Spinal cord (tissue), 10 donors: ENCODE measurements at places on chromosomes 1 and 21.

GRCh38 chr1:210237479-210237878 lies 4.9 kb downstream of the SERTAD4 start:
- peak overlapping the region; percentile 87 for H3K27ac ChIP-seq
- DNase-seq = no peak
- H3K36me3 ChIP-seq = peaks cover 8% of the 10 kb centered on the region
- H3K27me3 ChIP-seq = peaks cover 4% of the 10 kb centered on the region
- H3K4me1 ChIP-seq = peaks cover 28% of the 10 kb centered on the region

- H3K4me1 ChIP-seq = no peaks in the 10 kb centered on the region
- no peak for DNase-seq
- H3K4me3 ChIP-seq = no peak overlapping the region
- H3K27ac ChIP-seq = no peak overlapping the region
These were observed 15.4 kb upstream of the UTS2 start for GRCh38 chr1:7868070-7868780.

DNA sequence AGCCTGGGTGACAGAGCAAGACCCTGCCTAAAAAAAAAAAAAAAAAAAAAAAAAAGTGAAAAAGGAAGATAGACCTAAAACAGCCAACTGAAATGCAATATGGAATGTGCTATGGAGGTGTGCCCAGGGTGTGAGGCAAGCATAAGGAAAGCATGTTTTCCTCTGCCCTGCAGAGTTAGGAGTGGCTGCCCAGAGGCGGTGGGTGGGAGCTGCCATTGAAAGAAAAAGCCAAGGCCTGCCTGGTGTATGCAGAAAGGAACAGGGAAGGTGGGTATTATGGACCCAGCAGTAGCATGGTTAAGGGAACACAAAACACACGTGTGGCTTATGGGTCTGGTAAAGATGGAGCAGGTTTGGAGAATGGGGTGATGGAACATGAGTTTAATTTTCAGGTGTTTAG lies 8.9 kb downstream of the CD244 start:
- no peaks in the 10 kb centered on the region for H3K4me1 ChIP-seq
- no peak overlapping the region for H3K27ac ChIP-seq

DNA sequence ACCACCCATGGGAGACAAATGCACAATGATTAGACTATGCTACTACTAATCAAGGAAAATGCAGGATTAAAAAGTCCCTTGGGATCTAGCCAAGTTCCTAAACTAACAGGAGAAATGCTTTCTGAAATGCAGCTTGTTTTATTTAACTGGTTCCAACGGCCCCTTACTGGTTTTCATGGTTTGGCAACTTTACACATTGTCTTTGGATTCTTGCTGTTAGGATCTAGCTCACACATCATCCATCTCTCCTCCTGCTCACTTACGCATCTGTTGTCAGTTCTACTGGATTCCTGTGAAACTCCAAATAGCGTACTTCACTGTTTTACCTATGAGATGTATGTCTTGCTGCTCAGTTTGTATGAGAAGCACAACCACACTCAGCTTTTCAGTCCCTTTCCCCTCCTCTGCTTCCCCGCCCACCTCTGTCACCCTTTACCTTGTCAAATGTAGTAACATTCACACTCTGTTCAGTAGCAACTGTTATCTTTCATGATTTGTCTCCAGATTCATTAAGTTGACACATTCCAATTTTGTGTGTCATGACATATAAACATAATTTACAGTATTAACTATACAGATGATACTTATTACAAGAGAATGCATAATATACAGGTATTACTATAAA lies 130.1 kb downstream of the SIM2 start:
- no peak overlapping the region for H3K4me3 ChIP-seq
- no peak for DNase-seq
- H3K27ac ChIP-seq = no peak overlapping the region
- H3K4me1 ChIP-seq = no peaks in the 10 kb centered on the region
- no peaks in the 10 kb centered on the region for H3K36me3 ChIP-seq
- H3K27me3 ChIP-seq = no peaks in the 10 kb centered on the region

DNA sequence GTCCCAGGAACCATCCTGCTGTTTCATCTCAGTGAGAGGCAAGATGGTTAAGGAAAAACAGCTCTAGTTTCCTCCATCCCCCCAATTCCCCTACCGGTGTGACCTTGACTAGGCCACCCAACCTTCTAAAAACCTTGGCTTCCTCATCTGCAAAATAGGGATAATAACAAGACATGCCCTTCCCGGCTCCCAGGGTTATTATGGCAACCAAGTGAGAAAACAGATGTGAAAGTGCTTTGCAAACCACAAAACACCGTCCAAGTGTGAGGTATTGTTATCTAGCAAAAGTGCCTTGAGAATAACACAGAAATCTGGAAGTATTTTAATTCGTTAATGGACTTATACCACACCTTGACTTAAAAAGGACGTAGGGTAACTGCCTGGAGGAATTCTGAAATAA lies 62.7 kb downstream of the ITPKB start:
- no peaks in the 10 kb centered on the region for H3K27me3 ChIP-seq
- no peak overlapping the region for H3K4me3 ChIP-seq
- DNase-seq = no peak

DNA sequence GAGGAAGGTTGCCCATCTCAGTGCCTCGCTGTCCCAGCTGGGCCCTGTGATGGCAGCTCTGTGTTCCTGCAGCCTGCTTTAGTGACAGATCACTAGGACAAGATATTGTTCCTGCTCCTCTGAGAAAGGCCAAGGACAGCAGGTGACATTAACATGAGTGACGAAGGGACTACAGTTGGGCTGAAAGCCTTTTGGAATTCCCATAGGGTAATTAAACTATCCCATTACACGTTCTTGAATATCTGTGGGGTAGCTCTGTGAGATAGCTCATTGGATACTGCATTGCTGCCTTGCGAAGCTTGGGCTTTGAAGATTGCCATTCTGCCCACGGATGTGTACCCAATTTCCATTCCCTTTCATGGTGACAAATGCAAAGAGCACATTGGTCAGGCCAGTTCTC lies 78.2 kb upstream of the COA6 start:
- DNase-seq = no peak
- no peaks in the 10 kb centered on the region for H3K36me3 ChIP-seq
- H3K4me1 ChIP-seq = no peaks in the 10 kb centered on the region
- no peak overlapping the region for H3K27ac ChIP-seq
- H3K27me3 ChIP-seq = no peaks in the 10 kb centered on the region

- H3K27me3 ChIP-seq = peaks cover 46% of the 10 kb centered on the region
- H3K4me3 ChIP-seq = no peak overlapping the region
- no peak overlapping the region for H3K27ac ChIP-seq
- H3K36me3 ChIP-seq = peaks cover 35% of the 10 kb centered on the region
- no peak for DNase-seq
These were observed 2.7 kb downstream of the C1QTNF12 start for GRCh38 chr1:1243807-1244191.

DNA sequence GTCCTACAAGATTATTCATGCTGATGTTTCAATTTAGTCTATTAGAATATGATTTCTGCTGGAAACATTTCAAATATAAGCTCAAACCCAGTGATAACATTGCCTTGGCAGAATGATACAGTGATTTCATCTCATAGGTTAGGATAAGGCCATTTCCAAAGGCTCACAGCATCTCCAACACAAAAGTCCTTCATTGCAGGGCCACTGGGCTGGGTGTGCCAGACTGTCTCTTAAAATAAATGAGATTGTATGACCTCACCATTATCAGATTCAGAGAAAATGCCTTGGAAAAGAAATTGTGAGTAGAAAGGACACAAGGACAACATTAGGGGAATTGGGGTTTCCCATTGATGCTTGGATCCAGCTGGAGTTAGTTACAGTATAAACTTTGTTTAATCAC lies 30.4 kb downstream of the NGF start:
- no peak overlapping the region for H3K27ac ChIP-seq
- DNase-seq = no peak
- H3K36me3 ChIP-seq = no peaks in the 10 kb centered on the region
- peaks cover under 1% of the 10 kb centered on the region for H3K4me1 ChIP-seq
- H3K27me3 ChIP-seq = no peaks in the 10 kb centered on the region

DNA sequence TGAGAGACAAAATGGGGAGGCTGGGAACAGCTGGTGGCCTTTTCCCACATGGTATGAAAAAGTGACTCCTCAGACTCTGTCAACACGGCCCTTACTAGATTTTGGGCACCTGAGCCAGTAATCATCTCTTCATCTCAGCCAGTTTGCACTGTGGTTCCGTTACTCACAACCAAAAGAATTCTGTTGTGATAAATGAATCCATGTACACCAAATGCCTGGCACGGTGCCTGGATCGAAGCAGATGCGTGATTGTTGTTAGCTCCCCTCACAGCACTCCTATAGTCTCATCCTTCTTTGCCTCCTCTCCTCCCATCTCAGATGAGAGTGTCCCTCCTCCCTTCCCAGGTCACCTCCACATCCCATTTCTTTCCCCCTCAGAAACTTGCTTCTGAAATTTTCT lies 57.9 kb upstream of the GJB5 start:
- no peaks in the 10 kb centered on the region for H3K27me3 ChIP-seq
- H3K4me1 ChIP-seq = peaks cover 10% of the 10 kb centered on the region
- no peak overlapping the region for H3K4me3 ChIP-seq
- DNase-seq = peak; percentile 79
- no peaks in the 10 kb centered on the region for H3K36me3 ChIP-seq
- H3K27ac ChIP-seq = no peak overlapping the region

DNA sequence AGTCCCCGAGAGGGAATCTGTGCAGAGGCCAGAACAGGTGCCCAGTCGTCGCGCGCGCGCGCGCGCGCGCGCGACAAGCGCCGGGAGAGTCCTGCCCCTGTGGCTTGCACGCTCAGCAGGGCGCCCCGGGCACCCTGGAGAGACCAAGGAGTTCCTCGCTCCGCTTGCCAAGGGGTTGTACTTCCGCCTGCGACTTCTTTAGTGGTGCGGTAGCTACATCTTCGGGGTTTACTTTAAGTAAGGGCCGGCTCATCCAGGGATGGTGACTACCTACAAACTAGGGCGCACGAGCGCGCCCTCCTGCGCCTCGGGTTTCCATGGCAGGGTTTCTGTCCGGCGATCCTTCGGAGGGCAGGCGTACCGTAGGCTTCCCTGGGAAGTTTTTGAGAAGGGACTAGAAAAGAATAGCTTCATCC lies 1.4 kb downstream of the LHX4 start:
- no peak for DNase-seq
- H3K4me3 ChIP-seq = no peak overlapping the region
- H3K4me1 ChIP-seq = peaks cover 63% of the 10 kb centered on the region
- H3K27me3 ChIP-seq = peaks cover 96% of the 10 kb centered on the region
- no peak overlapping the region for H3K27ac ChIP-seq
- no peaks in the 10 kb centered on the region for H3K36me3 ChIP-seq

DNA sequence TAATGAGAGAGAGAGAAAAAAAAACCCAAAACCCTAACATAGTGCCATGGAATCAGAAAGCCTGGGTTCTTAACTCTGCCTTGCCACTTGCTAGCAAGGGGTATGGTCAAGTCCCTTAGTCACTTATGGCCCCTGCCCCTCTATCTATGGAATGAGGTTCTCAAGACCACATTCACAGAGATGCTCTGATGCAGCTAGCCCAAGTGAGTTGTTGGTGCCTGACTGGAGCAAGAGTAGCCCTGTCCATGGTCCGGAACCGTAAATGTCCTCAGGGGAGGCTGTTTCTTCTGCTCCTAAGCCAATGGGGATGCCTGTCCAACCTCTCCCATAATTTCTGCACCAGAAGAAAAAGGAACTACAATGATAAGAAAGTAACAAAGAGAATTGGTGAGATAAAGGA lies 56.8 kb downstream of the CSMD2 start:
- no peaks in the 10 kb centered on the region for H3K36me3 ChIP-seq
- peaks cover 5% of the 10 kb centered on the region for H3K4me1 ChIP-seq
- H3K4me3 ChIP-seq = no peak overlapping the region

- no peaks in the 10 kb centered on the region for H3K27me3 ChIP-seq
- H3K4me1 ChIP-seq = no peaks in the 10 kb centered on the region
- no peak for DNase-seq
- no peaks in the 10 kb centered on the region for H3K36me3 ChIP-seq
- H3K4me3 ChIP-seq = no peak overlapping the region
- H3K27ac ChIP-seq = no peak overlapping the region
These were observed 464.2 kb upstream of the DAB1 start for GRCh38 chr1:57887964-57888491.
